ENCODE measurements at places on chromosomes 4 and X.

GRCh38 chr4:24252121-24252520 lies 332.2 kb downstream of the DHX15 start:
- no peak for DNase-seq

GRCh38 chr4:185564349-185564748 lies 29.0 kb upstream of the PDLIM3 start:
- DNase-seq = no peak

DNA sequence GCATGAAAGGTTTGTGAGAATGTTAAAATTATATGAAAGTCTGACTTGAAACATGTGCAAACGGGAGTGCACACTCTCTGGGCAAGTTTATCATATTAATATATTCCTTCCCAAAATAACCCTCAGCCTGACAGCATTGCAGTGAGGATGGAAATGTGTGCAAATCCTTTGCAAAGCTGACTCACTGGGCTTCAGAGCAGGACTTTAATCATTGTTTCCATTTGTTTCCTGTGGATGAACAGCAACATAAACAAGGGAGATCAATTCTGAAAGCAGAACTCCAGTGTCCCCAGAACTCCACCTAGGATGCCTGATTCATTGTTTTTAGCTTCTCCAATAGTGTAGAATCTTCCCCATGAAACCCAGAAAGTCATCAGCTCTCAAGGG lies 32.9 kb downstream of the SLC2A9 start:
- DNase-seq = no peak

GRCh38 chr4:123453061-123453680 lies 56.6 kb downstream of the SPRY1 start:
- DNase-seq = no peak

GRCh38 chr4:123469245-123469644 lies 72.7 kb downstream of the SPRY1 start:
- DNase-seq = no peak

GRCh38 chr4:106238820-106239420 lies 77.1 kb downstream of the TBCK start:
- DNase-seq = peak; percentile 14

DNA sequence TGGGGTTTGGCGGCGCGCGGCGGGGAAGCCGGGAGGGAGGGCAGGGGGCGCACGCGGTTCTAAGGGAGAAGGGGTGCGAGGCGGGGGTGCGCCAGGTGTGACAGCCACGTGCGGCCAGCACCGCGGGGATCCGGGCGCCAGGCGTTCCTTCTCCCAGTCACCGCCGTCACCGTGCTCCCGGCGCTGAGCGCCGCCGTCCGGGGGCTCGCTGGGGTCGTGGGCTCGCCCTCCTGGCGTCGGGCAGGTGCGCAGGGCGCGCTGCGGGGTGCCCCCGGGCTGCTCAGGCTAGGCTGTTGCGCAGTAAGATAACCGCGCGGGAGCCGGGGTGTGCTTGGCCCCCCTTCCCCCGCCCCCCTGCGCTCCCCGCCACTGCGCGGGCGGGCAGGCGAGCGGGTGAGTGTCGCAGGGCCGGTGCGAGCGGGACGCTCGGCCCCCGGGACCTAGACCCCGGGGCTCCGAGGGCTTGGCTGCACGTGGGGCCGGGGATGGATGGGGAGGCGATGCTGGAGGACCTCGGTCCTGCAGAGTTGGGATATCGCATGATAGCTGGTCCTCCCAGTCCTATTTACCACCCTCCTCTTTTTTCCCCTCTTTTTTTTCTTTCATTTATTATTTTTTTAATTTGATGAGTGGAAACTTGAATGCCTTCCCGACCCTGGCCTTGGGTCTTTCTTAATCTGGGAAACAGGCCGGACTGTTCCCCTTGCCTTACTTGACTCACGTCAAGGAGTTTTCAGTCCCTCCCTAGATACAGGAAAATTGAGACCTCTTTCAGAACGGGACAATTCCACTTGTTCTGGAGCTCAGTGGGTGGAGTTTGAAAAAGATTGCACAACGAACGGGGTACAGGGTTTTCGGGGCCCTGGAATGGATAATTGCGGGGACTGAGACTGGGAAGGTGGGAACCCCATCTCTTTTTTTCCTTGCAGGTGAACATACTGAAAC lies 797 bp downstream of the TXLNG start:
- DNase-seq = peak; percentile 23

- no peak for DNase-seq
Measured at GRCh38 chrX:140510306-140510676, 5.4 kb upstream of the SOX3 start.
